AG09319 (cell line): ENCODE measurements at places on chromosomes 1 and 21.

- DNase-seq, result no peak
Measured at GRCh38 chr1:200448034-200448762, 38.4 kb upstream of the ZNF281 start.

DNA sequence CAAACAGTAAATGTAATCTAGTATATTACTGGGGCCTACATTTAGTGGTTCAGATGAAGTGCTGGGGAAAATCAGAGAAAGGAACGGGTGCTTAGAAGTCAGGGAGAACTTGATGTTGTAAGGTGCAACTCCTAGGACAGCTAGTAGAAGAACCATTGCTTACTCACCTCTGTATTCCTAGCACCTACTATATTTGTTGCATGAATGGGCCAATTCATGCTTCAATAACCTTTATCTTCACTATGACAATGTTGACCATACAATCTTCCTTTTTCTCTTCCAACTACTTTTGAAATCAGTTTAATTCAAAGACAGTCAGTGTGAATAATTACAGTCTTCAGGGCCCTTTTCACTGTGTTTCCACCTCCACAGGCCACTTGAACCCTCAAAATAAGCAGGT, 125.0 kb upstream of the DMRTA2 start:
- DNase-seq, result no peak

GRCh38 chr1:33599516-33600115, 127.2 kb downstream of the ZSCAN20 start:
- no peak for DNase-seq

GRCh38 chr1:223834660-223835263, 11.0 kb downstream of the TP53BP2 start:
- DNase-seq, result no peak

DNA sequence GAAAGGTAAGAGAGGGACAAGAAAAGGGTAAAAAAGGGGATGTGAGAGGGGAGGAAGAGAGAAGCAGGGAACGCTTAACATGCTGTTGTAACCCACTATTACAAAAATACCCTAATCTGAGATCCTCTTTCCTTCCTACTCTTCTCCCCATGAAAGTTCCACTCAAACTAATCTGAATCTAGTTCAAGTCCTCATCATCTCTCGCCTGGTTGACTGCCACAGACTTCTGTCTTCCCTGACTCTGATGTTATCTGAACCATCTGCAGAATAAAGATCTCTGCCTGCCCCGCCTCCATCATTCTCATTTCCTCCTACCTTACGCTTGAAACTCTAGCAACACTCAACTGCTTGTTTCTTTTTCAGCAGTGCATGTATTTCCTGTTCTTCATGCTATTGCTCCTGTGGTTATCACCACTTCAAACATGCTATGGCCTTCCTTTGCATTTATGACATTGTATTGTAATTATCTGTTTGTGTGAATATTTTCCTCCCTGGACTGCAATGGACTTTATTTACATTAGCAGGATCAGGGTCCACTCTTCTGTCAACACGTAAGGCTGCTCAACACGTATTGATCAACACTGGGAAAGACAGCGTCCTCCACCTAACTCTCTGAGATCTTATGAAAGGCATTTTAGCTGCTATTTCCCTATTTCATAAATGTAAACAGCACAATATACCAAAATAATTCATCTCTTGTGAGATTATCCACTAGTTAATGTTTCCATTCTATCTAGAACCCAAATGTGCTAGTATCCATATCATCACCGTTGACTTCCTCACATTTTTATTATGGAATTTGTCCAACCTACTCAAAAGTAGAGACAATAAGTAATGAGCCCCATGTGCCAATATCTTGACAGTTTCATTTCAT, 215.5 kb upstream of the USP25 start:
- DNase-seq, result no peak

DNA sequence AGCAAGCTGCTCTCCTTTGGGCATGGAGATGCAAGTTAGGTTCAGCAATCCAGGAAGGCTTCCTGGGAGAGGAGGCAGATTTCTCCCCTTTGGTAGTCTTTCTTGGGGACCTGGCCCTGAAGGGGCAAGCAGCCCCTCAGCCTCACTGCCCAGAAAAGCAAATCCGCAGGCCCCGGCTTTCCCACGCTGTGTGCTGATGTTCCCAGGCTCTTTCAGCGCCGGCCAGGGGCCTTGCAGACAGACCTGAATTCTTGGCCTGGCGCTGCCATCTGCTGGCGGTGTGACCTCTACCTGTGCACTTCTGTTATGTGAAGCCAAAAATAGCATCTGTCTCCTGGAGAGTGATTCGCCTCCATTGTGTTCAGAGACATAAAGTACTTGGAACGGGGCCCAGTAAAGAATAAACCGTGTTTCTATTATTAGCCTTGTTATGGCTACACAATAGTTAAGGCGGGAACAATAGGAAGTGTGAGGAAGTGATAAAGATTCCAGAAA, 64.8 kb downstream of the ALPL start:
- peak; percentile 42 for DNase-seq

DNA sequence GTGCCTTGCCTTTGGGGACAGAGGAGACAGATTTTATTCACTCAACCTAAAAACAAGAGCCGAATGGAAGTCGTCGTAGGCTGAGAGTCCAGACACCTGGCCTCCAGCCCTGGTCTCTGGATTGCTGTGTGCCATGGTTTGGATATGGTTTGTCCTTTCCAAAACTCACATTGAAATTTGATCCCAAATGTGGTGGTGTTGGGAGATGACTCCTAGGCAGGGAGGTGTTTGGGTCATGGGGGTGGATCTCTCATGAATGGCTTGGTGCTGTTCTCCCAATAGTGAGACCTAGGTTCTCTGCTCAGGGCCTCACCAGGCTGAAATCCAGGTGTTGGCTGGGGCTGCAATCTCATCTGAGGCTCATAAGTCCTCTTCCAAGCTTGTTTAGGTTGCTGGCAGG, 75.5 kb downstream of the FOXD2 start:
- no peak for DNase-seq

DNA sequence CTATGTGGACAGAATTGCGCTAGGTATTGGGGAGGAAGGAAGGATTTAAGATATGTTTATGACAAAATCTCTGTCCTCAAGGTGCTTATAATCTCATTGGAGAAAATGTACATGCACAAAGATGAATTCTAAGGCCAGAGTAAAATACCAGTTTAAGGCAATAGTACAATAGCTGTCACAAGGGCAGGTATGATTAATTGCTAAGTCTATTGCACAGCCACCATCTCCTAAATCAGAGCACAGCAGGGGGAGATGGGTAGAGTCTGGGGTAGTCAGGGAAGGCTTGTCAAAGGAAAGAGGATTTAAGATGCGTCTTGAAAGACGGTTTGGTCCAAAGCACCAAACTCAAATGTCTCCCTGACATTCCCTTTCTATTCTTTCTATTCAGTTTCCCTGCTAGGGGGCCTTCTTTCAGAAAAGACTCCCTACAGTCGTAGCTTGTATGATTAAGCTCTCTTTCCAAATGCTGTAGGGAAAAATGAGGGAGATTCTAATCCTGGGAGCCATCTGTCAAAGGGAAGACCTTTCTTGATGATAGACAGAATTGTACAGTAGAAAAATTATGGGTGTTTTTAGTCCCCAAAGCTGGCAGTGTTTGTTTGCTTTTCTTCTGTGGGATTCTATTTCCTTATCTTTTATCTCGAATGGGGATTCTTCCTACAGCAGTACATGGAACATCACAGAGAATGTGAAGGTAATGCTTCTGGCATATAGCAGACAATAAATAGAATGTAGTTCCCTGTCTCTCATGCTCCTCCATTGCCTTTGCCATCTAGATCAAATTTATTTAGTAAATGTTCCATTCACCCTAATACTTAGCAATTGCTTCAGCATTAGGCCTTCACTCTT, 107.6 kb upstream of the NFIA start:
- no peak for DNase-seq

- DNase-seq, result no peak
Measured at GRCh38 chr21:32386195-32386870, 6.5 kb downstream of the URB1 start.
